Pulmonary artery endothelial cell (primary cell): ENCODE measurements at places on chromosomes 1 and 21. TPM values are rescaled to one million over a fixed set of nuclear protein-coding genes. Genes with fewer than 3 reads are reported as not detected.

The CELF3 gene
- total RNA-seq = not detected in 2 replicates

GRCh38 chr1:39098546-39099250 lies 72.5 kb downstream of the NDUFS5 start:
- no peak for DNase-seq

The CLIC6 gene
- not detected in 2 replicates for total RNA-seq

The BGLAP gene
- 0.13 and 0.32 TPM in 2 replicates for total RNA-seq

DNA sequence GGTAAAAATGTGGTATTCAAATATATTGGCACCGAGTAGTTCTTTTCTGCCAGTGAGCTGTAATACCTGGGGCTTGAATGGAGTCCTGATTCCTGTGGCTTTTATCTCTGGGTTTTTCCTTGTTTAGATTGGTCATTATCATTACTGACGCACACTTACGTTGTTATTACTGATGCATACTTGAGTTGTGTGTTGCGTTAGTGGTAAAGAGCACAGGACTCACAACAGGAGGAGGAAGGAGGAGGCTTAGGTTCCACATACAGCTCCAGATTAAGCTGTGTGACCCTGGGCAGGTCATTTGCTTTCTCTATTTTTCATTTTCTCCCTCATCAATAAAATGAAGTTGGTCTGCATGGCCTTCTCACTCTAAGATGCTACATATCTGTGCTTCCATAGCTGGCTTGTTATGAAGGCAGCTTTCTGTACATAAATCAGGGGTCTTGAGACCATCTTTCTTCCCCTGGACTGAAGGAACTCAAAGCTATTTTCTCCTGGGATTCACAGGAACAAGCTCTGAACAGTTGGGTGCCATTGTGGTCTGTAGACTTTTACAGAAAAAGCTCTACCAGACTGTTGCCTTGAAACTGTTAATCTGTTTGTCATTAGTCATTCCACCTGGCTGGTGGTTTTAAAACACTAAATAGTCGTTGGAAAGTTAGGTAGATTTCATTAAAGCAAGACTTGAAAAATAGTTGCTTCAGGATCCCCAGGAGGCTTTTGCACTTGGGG lies 5.6 kb downstream of the ARID1A start:
- no peak for DNase-seq
